Stimulated activated CD8-positive, alpha-beta memory T cell treated with anti-CD3 and anti-CD28 coated beads, Interleukin-12 subunit alpha, Interleukin-12 subunit beta, amount 100 ng/mL, for 4 hours (primary cell): ENCODE measurements at places on chromosomes 7 and 10.

- no peak for DNase-seq
These were observed 119.4 kb downstream of the DYNC2I1 start for GRCh38 chr7:158975526-158976467.

DNA sequence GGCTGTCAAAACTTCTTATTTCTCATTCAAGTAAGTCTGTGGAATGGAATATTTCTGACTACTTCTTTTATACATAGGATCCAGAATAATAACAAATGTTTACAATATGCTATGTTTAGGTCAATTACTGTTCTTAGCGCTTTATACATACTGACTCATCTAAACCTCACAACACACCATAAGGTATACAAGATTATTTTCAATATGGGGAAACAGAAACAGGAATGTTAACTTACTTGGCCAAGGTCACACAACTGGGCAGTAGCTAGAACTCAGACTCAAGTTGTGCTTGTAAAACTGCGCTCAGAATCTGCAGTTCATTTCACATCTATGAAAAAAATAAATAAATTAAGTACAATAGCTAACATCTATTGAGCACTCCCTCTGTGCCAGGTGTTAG lies 168.0 kb downstream of the GNAI1 start:
- no peak for DNase-seq

- no peak for DNase-seq
These were observed 6.2 kb downstream of the C10orf105 start for GRCh38 chr10:71713135-71714030.

GRCh38 chr7:129110258-129110981 lies 34.1 kb upstream of the TSPAN33 start:
- DNase-seq, result no peak

- no peak for DNase-seq
These were observed 6.2 kb upstream of the TMEM243 start for GRCh38 chr7:87225696-87226095.

GRCh38 chr10:3835770-3836169 lies 50.8 kb upstream of the KLF6 start:
- no peak for DNase-seq

GRCh38 chr10:71651428-71651827 lies 68.2 kb downstream of the C10orf105 start:
- DNase-seq, result no peak

DNA sequence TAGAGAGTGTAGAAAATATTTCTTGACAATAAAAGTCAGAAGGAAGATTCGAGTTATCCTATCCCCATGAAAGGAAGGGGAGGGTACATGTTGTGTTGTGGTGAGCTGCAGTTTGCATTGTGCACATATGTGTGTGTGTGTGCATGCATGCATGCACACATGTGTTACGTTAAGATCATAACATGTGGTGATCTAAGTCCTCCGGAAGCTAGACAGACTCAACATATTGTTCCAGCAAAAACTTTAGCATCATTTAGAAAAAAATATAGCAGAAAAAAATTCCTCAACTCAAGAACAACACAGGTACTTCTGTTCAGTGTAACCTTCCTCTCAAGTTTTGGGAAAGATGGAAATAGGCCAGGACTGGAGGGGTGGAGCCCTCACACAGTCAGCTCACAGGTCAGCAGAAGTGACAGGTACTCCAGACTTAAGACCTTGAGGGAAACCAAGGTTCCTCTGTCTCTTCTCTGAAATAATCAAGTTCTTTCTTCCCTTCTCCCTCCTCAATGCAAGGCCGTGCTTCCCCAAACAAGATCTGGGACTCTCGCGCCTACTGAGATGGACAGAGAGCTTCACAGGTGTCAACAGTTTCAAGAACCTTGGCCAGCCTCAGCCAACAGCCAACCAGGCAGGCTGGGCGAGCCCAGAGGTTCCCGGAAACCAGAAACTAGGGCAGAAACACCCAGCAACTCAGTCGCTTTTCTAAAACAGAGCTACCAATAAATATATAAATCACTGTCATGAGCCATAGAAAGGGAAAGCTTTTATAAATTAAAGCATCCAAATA lies 205.2 kb downstream of the FAM107B start:
- no peak for DNase-seq

DNA sequence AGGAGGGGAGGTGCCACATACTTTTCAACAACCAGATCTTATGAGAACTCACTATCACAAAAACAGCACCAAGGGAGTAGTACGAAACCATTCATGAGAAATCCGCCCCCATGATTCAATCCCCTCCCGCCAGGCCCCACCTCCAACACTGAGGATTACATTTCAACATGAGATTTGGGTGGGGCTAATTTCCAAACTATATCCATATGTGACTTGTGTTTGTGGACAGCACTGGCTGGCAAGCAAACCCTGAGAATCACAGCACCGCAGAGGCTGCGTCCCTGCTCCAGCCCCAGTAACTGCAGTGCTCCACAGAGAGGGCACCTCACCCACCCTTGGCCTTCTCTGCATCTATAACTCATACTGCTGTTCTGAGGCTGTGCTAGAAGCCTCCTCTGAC lies 211.2 kb upstream of the PODXL start:
- no peak for DNase-seq

- no peak for DNase-seq
These were observed 72.3 kb downstream of the AMZ1 start for GRCh38 chr7:2760098-2760889.

- DNase-seq, result no peak
These were observed 28.6 kb downstream of the OGDH start for GRCh38 chr7:44634839-44635591.

DNA sequence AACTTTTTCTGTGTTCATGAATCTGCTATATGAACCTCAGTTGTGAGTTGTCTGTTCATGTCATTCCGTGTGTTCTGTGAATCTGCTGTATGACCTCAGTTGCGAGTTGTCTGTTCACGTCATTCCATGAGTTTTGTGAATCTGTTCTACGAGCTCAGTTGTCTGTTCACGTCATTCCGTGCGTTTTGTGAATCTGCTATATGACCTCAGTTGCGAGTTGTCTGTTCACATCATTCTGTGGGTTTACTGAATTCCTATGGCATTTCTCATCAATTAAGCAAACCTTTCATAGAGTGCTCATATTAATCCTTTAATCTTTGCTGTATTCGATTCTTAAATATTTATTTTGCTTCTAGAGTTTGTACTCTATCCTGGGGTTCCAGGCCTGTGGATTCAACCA lies 150.6 kb downstream of the DIP2C start:
- no peak for DNase-seq

GRCh38 chr7:126606331-126606730 lies 646.4 kb downstream of the GRM8 start:
- DNase-seq, result no peak

DNA sequence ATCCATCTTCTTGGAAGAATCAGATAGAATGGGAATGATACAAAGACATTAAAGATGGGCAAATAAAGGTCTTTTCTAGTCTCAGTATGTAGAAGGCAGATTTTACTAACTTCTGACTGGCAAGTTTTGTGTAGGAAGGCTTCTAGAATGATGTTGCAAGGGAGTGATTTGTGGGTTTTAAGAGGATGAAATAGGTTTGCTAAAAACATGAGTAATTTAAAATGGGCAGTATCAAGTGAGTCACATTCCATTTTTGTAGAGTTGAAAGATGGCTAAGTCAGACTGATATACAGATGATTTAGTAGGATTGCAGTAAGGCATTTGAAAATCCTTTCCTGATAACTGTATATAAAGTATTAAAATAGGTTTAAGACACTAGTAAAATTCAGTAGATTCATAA lies 777.4 kb downstream of the SORCS1 start:
- DNase-seq, result no peak

GRCh38 chr10:43689618-43689954 lies 40.9 kb upstream of the ZNF32 start:
- no peak for DNase-seq

- DNase-seq, result no peak
These were observed 49.9 kb upstream of the SH2B2 start for GRCh38 chr7:102236592-102237287.

DNA sequence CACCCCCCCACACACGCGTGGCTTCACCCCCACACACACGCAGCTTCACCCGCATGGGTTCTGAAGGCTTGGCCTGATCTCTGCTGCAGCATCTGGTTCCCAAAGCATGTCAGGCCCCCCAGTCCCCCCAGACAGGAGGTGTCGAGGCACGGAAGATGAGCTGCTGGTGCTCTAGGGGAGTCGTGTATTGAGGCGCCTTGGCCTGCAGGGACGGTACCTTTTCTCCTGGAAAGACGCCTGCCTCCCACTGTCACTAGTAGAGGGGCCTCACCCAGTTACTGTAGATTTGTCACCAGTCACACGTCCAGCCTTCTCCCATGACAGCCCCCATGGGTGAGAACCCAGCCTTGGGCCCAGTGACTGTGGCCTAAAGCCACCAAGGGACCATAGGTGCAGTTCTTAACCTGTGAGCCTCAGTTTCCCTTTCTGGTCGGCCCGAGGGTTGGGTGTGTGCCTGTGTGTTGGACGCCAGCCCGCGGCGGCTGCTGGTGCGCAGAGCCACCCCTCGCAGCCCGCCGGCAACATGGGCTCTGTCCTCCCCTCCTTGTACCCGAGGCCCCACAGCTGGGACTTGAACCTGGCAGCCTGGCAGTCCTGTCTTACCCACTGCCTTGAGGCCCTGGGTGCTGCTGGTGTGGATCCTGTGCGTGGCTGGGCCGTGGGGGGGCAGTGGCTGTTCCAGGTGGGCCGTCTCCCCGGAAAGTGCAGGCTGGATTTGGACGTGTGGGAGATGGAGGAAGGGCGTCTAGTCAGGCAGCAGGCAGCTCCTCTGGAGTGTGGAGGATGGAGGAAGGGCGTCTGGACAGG lies 81.7 kb downstream of the NKX6-2 start:
- DNase-seq, result no peak

DNA sequence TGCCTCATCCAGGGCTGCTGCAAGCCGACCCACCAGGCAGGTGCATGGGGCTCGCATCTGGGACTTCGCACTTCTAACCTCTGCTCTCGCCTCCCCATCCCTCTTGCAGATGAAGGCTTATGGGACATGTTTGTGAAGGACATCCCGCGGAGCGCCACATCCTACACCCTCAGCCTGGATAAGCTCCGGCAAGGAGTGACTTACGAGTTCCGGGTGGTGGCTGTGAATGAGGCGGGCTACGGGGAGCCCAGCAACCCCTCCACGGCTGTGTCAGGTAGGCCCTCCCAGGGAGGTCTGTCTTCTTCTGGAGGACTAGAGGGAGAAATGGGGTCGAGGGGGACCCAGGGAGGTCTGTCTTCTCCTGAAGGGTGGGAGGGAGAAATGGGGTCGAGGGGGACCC lies 448.9 kb upstream of the FOXK1 start:
- no peak for DNase-seq

GRCh38 chr7:33556472-33556871 lies 348.9 kb upstream of the BMPER start:
- DNase-seq, result no peak

DNA sequence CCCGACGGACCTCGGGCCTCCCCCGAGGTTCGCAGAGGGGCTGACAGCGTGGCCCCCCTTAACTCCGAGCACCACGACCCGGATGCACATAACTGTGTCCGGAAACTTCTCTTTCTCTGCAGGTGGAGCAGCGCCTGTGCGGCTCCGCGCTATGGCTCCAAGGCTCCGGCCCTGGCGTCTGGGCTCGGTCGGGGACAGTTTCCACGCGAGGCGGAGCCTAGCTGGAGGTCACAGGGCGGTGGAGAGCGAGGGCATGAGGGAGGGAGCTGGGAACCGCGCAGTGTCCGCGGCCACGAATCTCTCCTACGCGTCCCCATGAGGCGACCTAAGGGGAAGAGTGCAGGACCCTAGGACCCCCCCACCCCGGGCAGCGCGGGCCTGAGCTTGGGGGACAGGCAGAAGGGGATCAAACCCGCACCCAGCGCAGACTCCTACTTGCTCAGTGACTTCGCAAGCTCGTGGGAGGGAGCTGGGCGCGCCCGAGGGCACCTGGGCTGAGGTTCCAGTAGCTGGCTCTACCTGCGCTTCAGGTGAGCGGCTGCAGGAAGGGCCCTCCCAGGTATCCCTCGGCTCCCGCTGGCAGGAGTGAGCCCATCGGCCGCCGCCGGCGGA lies 8.6 kb upstream of the MNX1 start:
- DNase-seq, result no peak

DNA sequence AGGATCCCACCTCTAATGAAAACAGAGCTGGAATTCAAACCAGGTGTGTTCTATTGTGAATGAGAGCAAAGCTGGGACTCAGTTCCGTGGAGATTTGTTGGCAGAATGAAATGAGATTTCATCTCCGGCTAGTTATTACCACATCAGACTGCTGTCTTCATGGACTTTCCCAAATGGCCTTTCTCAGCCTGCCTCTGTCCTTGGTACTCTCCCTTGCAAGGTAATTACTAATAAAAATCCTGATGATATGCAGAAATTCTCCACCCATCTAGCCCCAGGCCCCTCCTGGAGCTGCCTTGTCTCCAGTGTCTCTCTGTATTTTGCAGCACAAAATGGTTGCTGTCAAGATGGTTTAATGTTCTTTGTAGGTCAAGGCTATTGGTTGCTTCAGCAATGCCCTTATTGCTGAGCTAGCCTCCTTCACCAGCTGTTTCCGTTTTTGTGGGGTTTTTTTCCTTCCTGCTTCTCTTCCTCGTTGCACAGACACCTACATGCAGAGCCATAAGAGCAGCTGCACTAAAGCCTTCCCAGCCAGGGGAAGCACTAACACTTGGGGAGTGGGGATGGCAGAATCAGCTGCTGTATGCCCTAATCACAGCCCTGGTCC lies 185.0 kb upstream of the GHITM start:
- no peak for DNase-seq

DNA sequence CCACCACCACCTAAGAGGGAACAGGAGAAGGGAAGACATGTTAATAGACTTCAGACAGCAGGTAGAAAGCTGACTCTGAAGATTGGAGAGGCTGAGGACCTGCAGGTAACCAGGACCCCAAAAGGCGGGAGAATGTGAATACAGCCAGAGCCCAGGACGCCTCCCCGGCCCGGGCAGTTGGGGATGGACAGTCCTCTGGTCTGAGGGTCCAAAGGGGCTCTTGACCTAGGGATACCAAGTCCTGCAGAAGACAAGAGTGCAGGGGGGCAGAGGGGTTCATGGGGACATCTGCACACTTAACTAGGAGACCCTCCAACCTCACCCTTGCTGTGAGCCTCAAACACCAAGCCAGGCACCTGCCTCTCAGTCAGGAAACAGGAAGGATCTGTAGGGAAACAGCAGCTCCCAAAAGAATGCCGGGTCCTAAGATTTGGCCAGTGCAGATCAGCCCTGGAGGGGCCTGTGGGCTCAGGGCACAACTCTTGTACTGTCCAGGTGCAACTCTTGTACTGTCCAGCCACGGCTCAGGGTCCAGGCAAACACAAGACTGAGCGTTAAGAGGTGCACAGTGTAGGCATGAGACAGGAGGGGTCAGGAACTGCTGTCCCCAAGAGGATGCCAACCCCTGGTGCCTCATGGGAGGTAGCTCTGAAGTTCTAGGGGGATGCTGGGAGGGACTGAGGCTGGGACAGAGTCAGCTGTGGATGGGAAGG lies 2.3 kb upstream of the STK32C start:
- DNase-seq, result no peak

GRCh38 chr10:31112961-31113360 lies 81.3 kb upstream of the ZNF438 start:
- no peak for DNase-seq

DNA sequence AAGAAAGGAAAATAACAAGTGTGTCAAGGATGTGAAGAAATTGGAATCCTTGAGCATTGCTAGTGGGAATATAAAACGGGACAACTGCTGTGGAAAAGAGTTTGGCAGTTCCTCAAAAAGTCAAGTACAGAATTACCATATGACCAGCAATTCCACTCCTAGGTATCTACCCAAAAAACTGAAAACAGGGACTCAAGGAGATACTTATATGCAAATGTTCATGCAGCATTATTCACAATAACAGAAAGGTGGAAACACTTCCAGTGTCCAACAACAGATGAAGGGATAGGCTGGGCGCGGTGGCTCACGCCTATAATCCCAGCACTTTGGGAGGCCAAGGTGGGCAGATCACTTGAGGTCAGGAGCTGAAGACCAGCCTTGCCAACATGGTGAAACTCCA lies 33.5 kb downstream of the HSPA12A start:
- no peak for DNase-seq

- DNase-seq, result no peak
These were observed 28.4 kb downstream of the MBL2 start for GRCh38 chr10:52744057-52744805.
